ENCODE measurements at places on chromosomes 5 and 9.

DNA sequence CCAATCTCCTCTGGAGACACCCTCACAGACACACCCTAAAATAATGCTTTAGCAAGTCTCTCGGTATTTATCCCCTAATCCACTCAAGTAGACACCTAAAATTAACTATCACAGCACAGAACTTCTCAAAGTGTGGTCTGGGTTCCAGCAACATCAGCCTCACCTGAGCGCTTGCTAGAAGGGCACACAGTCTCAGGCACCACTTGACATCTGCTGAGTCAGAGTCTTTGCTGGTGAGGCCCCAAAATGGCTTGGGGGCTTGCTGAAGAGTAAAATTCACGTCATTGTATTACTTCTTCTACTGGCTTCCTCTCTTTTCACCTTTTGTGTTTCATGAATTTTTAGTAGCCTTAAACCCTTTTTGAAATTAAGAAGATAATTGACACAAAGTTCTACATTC is 9.0 kb downstream of the FOXB2 start:
- no peak for DNase-seq

GRCh38 chr9:76135902-76136301 is 245.4 kb downstream of the PCSK5 start:
- no peak for DNase-seq

DNA sequence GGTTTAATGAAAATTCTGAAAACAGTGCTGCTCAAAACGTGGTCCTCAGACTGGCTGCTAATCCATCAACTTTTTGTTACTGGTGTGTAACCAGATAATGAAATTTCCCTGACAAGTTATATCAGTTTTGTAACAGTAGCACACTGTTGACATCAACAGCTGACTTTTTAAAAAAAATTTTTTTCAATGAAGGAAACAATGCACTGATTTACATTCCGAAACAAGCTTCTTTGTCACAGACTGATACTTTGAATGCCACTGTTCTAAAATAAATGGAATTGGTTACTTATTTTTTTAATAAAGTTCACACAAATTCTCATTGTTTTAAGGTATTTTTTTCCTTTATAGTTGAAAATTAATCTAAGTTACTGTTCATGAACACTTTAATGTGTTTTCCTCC is 169.1 kb downstream of the NIPBL start:
- no peak for DNase-seq

DNA sequence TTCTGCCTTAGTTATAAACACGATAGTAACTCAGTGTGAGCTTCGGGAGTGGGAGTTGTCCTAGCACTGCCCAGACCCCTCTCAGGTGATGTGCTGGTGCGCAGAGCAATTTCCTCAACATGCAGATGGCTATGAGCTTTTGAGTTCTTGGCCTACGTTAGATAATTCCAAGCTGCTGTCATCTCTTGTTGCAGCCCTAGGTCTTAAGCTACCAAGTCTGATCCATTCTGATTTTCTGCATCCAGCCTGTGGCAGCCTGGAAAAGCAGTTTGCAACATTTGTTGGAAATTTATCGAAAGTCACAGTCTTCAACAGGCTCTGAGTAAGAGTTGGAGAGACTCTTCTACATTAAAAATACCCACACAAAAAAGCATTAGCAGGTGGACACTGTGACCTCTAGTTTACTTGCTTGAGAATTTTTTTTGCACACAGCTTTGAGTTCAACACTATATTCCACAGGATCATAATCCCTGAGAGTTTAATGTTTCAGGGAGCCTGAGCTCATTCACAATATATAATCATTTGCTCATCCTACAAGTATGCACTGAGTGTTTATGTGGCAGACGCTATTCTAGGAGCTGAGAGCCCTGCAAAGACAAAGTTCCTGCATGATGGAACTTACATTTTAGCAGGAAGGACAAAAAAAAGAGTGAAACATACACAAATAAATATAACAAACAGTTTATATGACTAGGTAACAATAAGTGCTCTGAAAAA is 91.6 kb downstream of the UBE2QL1 start:
- no peak for DNase-seq

GRCh38 chr5:80220245-80220897 is 35.5 kb downstream of the SERINC5 start:
- no peak for DNase-seq

DNA sequence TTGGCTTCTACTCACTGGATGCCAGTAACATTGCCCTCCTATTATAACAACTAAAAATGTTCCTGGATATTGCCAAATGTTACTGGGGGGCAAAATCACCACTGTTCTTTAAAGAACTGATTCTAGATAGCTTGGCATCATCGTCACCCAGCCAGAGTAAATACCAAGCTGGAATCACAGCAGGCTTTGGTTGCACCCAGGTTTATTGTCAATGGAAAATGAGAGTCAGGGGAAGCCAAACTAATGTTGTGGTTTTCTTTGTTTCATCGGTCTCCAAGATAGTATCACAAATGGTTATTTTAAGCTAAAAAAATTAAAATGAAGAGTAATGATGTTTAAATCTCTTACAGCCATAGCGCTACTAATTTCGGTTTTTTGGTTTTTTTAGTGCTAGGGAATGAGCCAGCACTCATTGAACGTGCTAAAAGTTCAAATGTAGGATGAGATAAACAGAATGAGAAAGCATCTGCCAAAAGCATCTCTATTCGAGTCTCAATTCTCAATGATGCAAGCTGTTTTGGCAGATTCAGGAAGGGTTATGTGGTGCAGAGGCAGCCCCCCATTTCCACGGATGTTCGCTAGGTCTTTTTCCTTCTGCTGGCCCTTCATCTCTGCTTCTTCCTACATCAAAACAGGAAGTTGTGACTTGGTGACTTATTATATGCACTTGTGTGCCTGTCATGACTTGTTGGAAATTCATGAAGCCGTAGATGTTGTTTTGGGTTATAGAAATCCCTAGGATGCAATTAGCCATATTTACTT is 558.0 kb downstream of the EBF1 start:
- DNase-seq: no peak

DNA sequence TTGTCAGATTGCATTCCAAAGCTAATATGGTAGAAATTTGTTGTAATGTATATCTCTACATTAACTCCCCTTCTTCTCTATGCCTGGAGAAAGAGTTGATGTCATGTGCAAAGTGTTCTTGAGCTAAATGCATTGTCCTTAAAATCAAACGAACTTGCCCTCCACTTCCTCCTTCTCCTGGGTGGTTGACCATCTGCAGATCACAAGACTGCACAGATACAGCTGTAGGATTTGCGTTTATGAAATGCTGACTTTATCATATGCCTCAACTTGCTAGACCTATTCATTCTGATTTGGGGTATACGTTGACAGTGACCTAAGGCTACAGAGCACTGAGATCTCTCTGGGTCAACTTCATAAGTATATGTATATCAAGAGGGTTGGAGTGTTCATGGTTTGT is 8.3 kb downstream of the TRIM32 start:
- no peak for DNase-seq

GRCh38 chr5:111694133-111694532 is 62.9 kb downstream of the NREP start:
- no peak for DNase-seq

DNA sequence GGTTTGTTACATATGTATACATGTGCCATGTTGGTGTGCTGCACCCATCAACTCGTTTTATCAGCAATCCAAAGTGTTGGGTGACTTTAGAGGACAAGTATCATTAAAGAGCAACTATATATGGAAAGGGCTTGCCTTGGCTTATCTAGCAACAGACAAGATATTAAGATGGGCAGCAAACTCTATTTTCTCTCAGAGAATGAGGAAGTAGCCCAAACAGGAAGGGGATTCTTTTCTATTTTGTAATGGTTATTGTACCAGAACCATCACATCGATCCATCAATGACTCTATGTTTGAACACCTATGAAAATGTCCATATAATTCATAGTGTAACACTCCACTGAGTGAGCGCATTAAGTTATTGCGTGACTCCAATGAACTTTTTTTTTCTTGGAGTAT is 260.1 kb upstream of the SLC24A2 start:
- DNase-seq: no peak

- DNase-seq: no peak
Measured at GRCh38 chr5:147737921-147738320, 44.6 kb downstream of the JAKMIP2 start.

- DNase-seq: no peak
Measured at GRCh38 chr9:70634696-70635095, 220.2 kb upstream of the KLF9 start.

DNA sequence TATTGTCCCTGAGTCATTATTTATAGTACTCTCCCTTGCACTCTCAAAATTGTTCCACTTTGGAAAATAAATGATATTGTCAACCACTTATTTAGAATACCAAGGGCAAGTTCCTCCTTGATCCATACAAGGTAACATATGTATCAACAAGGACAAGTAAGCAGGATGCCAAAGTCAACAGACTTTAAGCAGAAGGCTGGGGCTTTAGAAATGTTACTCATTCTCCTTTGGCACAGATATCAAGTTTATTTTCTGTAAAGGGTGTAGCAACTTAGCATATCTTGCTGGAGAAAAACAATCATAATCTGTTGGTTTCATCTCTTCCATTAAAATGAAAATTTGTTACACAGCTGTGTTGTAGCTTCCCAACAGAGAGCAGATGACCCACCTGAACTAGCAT is 248.7 kb upstream of the SLC30A5 start:
- DNase-seq: no peak

DNA sequence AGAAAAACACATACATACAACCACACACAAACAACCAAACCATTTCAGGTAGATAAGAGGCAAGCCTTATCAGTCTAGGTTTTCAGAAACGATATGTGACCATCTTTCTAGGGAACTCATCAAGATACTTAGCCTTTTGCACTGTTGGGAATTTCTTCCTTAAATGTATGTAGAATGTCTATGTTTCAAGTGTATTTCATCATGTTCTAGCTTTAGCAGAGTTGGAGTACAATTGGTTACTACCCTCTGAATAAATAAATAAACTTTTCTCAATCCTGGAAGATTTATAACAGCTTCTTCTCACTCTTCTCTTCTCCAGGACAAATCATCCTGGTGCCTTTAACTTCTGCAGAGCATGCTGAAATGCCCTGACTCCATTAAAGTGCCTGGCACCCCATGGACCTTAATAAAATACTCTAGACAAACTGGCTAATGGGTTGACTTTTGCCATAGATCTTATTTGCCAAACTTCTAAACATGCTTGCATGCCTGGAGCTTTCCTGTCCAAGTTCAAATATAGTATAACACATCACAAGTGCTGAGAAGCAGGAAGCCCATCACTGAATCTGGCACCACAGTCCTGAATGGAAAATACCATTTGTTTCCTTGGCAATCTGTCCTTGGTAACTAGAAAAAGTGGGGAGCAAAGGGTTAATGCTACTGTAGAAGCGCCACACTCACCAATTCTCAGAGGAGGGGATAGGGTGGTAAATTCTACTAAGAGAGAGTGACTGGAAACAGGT is 33.1 kb upstream of the ZNF462 start:
- no peak for DNase-seq

DNA sequence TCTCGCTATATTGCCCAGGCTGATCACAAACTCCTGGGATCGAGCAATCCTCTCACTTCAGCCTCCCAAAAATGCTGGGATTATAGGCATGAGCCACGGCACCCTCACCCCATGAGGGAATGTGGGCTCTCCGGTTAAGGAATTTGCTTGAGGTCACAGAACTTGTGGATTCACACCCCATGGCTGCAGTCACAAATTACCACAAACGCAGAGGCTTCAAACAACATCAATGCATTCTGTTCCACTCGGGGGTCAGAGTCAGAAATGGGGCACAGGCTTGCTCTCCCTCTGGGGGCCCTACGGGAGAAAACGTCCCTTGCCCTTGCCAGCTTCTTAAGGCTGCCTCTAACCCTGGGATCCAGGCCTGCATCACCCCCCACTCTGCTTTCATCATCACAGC is 12.2 kb upstream of the SPINK4 start:
- DNase-seq: no peak

- DNase-seq: no peak
Measured at GRCh38 chr5:3489239-3489843, 106.3 kb upstream of the IRX1 start.

- no peak for DNase-seq
Measured at GRCh38 chr5:11319836-11320580, 559.0 kb upstream of the DAP start.

GRCh38 chr5:103174147-103174546 is 54.0 kb downstream of the PPIP5K2 start:
- no peak for DNase-seq

GRCh38 chr9:4262735-4263141 is 37.1 kb downstream of the GLIS3 start:
- DNase-seq: no peak

GRCh38 chr9:132283863-132284262 is 70.9 kb downstream of the SETX start:
- DNase-seq: no peak

GRCh38 chr9:17802249-17802857 is 223.5 kb downstream of the SH3GL2 start:
- DNase-seq: no peak

DNA sequence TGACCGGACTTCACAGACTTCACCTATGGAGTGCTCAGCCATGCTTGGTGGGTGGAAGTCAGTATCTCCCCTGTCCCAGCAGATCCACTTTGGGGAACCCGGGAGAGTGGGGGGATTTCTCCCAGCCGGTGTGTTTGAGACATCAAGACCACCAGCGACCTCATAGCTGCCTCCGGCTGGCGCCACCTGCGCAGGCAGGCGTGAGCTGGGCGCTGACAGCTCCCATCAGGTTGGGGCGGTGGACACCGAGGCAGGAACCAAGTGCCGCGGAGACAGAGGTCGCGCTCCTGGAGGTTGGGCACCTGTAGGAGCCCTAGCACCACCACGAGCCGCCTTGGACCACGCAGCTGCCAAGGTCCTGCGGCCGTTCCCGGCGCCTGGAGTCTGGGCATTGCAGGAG is 124.0 kb upstream of the LARP1 start:
- DNase-seq: no peak

DNA sequence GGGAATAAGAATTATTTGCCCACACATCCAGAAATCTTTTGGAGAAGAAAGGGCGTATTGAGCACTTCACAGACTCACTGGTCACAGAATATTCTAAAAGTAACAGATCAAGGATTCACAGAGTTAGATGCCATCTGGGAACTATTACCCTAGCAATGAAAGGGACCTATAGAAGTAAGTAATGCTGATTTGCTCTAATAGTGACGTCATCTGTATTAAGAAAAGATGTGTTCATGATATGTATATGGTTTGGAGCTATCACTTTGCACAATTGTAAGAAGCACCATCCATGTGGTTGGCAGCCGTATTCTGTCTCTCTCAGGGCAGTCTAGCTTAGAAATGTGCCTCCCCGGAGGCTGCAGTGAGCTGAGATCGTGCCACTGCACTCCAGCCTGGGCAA is 52.8 kb upstream of the SV2C start:
- no peak for DNase-seq

GRCh38 chr5:116532762-116533525 is 41.7 kb downstream of the SEMA6A start:
- DNase-seq: no peak

DNA sequence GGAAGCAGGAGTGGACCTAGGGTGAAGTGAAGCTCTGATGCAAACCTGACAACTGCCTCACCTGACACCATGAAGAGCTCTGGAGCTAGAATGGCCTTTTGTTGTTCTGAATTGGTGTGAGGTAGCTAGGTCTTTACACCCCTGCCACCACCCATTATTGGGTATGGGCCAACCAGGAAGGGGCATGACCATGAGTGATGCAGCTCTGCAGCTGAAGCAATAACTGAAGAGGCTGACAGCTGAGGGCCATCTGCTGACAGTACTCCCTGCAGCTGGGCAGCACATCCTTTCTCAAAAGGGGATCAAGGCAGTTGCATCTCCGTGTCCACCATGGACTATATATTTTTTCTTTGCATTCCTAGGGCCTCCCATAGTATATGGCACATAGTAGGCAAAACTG is 87.0 kb upstream of the TLE1 start:
- no peak for DNase-seq

- no peak for DNase-seq
Measured at GRCh38 chr5:167248257-167248656, 1043.2 kb upstream of the WWC1 start.
